ENCODE measurements at places on chromosomes 3 and 15.
A peak's percentile ranks its signal among the peaks of the same experiment; 100 is the strongest.

GRCh38 chr3:147411815-147412241, 2.7 kb downstream of the ZIC1 start:
- DNase-seq: no peak

DNA sequence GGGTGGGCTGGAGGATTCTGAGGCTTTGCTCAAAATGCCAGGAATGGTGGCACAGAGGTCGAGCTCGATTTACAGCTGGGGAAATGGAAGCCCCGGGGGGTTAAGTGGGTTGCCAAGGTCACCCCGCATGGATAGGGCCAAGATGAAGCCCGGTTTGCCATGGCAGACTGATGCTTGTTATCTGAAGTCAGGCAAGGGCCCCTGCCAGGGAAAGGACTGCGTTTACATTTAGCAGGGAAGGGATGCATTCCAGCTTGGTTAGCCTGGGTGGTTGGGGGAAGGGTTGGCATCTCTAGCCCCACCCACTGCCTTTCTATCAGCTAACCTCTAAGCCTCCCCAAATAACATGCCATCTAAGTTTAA, 79.0 kb downstream of the RPLP1 start:
- DNase-seq: no peak

DNA sequence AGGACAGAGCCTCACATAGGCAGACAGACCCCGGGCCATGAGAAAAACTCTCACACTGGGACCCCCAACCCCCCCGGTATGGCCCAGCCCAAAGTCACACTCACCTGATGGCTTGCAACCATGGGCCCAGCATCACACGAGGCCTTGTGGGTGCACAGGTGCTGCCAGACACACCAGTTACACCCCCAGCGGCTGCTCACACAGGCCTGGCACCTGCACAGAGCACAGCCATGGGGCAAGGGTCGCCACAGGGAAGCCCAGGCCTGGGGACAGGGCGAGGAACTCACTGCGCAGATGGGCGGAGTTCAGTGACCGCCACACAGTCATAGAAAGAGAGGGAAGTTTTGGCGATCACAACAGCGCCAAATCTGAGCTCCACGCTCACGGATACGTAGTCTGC, 9.3 kb downstream of the PLXNB1 start:
- DNase-seq: no peak

- DNase-seq: peak; percentile 86
Observed at GRCh38 chr3:172082269-172082668, 42.9 kb downstream of the FNDC3B start.

DNA sequence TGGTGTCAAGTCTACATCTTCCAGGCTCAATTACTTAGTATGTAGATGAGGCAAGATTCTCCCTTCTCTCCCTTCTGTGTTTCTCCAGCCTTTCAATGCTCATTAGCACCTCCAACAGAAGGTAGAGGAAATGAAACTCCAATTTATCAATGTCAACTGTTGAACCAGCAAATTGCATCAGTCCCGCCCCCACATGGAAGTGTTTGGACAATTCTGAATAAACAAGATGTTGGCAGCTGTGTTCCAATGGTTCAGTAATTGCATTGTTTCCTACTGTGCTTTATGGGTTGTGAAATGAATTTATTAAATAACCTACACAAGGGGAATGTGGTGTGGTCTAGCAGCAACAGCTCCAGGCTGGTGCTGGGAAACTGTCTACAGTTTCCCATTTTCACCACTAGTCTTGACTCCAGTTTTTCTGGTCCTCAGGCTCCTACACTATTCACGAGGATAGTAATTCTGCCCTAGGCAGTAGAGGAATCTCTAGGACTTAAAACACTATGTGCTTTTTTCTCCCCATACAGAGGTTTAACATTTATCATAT, 91.9 kb downstream of the MB21D2 start:
- DNase-seq: no peak

DNA sequence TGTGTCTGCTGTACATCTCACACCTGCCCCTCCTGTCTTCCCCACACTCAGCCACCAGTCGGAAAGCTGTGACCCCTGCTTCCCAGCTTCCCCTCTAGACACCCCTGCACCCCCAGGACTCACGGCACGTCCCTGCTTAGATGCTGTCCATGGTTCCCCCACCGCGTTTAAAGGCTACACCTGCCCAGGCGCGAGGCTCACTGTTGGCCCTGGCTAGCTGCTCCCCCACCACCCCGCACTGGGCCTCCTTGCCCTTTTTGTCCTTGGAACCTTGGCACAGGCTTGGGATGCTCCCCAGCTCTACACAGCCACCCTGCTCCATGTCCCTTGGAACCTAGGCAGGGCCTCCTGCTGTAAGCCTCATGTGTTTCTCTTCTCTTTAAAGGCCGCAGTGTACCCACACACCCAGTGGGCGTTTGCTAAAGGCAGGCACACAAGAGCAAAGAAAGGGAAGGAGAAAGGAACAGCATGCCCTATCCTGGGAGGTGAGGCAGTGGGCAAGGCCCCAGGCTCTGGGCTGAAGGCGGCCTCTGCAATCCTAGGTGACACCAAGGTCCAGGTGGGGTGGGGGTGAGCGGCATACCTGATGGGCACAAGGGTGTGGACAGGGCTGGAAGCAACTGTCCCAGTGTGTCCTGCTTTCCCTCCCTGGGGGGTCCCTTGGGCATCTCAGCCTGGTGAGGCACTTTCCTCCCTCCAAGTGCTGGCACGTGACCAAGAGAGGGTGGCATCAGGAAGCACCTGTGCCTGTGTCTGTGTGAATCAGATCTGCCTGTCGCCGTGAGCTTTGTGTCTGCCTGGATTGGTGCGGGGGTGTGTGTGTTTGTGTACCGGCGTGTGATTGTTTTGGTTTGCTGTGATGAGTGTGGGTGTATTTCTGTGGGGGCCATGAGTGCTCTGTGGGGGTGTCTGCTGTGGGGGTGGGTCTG, 54.4 kb downstream of the TPRA1 start:
- no peak for DNase-seq

- peak; percentile 84 for DNase-seq
Observed at GRCh38 chr3:16102905-16103364, 71.5 kb upstream of the GALNT15 start.

DNA sequence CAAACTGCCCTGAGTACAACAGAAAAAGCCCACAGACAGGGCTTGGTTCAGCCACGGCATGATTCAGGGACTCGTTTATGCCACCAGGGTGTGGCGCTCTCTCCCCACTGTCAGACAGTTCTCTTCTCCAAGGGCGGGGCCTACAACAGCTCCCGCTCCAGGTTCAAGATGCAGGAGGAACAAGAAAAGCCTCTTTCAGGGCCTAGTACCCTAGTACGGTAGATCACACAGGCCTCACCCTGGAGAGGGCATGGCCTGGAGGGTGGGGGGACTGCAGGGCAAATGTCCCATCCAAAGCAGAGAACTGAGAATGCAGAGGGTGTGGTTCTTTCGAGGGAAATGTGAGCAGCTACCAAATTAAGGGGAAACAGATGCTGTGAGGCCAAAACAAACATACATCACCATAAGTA, 12.0 kb downstream of the MESD start:
- peak; percentile 58 for DNase-seq

DNA sequence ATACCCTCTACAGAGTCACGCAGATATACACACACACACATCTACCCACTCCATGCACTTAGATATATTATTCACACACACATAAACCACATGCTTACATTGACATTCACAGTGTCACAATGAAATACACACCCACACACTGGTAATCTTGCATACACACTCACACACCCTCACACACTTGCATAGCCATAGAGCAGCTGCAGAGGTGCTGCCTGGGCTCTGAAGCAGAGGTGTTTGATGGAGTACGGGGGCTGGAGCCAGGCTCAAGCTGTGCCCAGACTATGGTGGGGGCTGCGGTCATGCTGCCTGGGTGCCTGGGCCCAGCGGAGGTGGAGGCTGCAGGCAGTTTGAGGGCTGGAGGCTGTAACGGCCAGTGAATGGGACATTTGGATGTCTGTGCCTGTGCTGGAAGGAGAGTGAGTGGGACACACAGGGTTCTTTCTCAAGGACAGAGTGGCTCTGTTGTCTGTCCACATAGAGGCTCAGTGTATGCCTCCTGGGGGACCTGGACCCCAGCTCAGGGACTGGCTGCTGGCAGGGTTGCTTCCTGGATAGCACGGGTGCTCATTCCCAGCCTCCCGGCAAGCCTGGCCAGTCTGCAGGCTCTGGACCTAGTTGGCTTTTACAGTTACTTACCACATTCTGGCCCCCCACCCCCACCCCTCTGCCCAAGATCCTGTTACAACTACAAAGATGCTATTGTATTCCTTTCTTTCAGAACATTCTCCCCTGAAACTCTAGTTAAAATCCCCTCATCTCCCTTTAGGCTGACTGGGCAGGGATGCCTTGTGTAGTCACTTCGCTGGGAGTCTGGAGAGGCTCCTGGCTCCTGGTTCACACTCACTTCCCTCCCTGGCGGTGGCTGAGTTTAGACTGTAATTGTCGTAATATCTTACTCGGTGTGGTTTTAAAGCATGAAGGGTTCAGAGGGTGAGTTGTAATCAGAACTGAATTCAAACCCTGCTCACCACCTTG, 12.5 kb downstream of the GASK1A start:
- no peak for DNase-seq

DNA sequence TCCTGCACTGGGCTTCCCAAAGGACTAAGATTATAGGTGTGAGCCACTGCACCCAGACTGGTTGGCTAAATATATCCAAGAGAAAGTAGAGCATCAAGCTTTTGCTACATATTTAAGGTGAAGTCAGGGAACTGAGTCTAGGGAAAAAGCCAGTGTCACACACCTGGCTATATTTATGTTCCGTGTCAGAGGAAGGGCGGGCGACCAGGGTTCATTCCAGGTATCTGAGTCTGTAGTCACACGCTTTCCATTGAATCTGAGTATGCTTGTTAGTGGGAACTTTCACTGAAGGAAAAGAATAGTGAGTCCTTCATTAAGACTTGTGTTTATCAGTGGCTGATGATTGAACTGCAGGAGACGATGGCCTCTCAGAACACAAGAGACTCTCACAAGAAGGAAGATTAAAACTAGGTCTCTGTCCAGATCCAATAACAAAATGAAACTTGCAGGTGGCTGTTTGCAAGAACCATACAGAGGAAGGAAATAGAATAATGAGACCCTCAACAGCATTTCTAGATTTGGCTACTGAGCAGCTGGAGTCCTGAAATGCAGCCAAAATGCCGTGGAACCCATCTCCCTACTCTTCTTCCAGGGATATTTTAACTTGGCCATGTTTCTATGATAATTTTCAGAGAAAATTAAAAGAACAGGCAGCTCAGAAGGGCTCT, 276.3 kb downstream of the THSD4 start:
- no peak for DNase-seq

- no peak for DNase-seq
Observed at GRCh38 chr3:157163217-157163953, 3.4 kb upstream of the CCNL1 start.

DNA sequence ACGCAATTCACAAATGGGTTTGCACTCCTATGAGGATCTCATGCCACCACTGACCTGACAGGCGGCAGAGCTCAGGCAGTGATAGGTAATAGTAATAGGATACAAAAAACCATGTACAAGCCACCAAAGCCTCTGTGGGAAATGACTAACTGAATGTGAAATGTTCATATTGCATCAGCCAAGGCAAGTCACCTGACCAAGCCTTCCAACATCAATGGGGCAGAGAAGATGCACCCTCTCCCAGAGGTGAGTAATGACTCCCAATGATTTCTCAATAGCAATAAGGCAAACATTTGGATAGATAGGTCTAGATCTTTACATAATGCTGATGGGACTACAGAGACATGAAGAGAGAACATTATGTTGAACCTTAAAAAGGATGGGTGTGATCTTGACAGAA, 14.9 kb downstream of the CNTN3 start:
- peak; percentile 1 for DNase-seq

- DNase-seq: no peak
Observed at GRCh38 chr15:101242999-101243336, 8.9 kb downstream of the CHSY1 start.

DNA sequence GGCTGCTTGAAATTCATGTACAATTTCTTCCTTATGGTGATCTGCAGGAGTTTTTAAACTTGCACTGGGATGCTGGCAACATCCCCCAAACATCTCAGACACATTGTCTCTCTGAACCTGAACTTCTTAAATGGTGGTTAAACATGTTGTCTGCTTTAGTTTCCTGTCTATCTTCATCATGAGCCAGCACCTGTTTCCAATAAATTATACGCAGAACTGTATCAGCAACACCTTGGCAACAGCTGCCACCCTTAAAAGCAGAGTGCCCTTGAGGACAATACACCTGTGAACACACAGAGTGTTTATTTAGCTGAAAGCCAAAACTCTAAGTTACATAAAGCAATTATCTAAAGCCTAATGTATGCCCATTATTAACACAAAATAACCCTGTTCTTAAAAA, 242.9 kb downstream of the WNT5A start:
- no peak for DNase-seq

DNA sequence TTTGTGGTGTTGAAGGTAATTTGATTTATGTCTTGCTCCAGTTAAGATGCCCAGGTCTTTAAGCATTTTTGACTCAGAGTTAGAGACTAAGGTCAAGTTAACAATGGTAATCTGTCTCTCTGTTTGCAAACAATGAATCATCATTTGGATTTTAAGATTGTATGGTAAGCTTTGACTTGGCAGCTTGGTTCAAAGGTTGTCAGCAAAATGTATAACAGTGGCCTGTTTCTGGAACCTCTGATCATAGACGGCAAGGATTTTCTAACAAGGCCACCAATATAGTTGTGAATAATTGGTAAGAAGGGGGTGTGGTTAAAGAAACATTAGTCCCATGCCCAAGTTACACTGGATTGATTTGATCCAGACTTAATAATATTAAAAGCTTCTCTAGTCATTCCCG, 775.2 kb upstream of the GOLIM4 start:
- DNase-seq: peak; percentile 9

Data from ELR (cell line).